ENCODE measurements at places on chromosomes 16 and 17.

DNA sequence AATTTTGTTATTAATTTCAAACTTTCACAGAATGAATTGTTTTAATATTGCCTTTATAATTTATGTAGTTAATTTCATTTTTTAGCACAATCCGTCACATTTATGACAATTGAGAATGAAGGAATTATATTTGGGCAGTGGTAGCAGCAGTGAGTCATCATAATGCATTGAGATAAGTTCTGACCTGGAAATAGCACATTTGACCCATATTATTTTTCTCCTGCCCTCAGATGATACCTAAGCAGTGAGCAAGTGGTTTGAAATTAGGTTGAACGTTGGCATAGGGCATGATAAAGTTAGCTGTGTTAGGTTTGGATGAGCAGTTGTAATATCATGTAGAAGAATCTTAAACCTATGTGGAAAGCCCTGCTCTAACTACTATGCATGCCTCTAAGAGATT lies 1431.3 kb upstream of the CDH8 start:
- no peak for DNase-seq

DNA sequence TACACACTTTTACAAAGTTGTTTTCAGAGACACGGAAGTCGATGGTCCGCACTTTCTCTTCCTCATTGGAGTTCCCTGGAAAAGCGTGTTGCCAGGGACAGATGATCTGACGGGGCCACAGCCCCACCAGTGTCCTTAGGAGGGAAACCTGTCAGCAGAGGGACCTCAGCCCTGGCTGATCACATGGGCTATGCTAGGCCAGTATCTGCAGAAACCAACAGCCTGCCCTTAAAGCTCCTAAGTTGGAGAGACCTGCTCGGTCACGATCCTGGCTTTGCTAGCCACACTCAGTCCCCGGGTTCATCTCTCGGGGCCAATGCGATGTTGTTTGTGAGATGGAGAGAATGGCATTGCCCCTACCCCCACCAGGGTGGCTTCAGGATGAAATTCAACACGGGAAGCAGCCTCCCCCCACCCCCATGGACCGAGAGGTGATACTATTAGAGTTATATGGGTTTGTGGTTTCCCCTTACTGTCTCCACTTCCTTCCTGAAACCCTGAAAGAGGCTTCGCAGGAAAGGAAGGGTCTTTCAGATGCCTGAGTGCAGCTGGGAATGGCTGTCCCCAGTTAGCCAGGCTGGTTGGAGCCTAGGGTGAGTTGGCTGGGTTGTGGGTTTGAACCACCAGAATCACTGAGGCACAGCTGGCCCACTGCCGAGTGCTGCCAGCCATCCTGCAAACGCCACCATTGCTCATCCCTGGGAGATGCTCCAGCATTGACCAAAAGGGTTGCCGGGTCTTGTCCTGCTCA lies 16.6 kb downstream of the RMI2 start:
- DNase-seq = no peak

DNA sequence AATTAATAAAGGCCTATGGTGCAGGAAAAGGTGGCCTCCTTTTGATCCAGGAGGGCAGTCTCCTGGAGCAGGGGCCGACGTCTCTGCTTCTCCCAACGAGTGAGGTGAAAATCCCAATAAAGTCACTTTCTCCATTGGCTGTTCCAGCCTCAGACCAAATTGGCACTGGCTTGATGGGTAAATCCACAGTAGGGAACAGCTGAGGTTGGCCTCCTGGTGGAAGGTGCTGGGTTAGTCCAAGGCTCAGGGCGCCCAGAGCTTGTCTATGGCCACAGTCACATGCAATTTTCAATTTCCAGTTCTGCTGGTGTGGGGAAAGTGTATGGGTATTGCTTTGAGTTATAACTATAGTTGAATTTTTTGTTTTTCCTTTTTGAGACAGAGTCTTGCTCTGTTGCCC lies 79.0 kb downstream of the NETO2 start:
- DNase-seq = no peak

DNA sequence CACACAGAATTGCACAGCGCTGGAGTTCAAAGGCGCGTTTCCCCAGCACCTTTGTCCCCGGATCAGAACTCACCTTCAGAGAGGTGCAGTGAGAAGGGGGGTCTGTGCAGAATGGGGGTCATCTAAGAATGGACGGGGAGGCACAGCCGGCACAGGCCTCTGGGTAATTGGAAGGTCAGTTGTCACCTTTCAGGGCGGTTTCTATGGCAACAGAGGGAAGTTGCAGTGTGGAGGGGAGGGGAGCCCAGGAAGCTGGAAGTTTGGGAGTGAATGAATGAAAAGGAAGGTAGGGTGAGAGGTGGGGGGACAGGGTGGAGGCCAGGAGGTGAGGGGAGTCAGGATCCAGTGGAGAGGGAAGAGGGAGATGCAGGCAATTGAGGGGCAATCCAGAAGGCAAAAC lies 12.4 kb upstream of the KCNG4 start:
- DNase-seq = no peak

- no peak for DNase-seq
These were observed 9.4 kb downstream of the SNRNP25 start for GRCh38 chr16:62968-63391.

- no peak for DNase-seq
These were observed 18.3 kb downstream of the RARA start for GRCh38 chr17:40327244-40327729.

Measured in neuronal stem cell (in vitro differentiated cells).